ENCODE measurements at places on chromosomes 4 and X.

GRCh38 chr4:30717208-30718020, 2.8 kb upstream of the PCDH7 start:
- DNase-seq, result peak; percentile 20

DNA sequence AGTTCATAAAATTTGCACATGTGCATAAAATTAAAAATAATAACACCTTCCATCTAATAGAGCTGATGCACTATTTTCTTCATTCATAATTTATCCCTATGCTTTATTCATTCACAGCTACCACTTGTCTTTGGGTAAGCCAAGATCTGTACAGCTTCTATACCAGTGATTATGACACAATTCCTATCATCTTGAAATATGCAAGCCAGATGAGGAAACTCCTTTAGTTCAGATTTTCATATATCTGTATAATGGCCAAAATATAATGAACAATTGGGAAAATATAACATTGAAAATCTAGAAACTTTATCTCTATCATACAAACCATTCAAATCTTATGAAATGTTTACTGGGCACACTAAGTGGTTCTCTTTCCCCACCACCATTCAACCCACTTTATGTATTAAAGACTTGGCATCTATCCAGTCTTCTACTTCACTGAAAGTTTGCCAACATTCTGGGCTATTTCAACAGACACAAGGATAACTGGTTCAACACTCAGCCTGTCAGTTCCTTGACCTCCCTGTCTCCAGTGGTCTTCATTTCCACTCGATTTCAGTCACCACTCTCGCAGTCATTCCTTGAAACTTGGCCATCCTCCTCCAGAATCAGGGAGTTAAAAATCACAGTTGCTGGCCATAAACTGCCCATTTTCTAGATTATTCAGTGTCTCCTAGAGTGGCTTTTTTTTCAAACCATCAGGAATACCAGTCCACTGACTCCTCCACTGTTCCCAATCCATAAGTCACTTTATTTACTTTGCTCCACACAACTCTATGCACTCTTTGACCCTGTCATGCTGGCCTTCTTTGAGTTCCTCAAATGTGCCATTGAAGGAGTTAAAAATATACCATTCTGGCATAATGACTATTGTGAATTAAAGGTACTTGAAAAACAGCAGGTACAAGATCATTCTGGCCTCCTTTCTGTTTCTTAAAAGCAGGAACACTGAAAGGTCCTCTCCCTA, 85.5 kb downstream of the CAMK2D start:
- DNase-seq, result no peak

DNA sequence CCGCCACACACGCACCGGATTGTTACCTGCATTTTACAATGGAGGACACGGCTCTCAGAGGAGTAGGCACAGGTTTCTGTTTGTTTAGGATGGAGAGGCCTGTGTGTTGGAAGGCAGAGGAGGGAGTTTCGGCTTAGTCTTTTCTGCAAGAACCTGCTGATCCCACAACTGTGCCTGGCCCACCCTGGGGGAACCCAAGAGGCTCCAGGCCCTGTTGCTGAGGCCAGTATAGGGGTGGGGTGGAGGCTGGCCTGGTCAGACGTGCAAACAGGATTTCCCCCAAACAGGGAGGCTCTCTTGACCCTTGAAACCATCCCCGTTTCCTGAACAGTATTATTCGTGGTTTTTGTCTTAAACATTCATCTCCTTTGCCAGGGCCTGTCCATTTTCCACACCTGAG, 772 bp upstream of the SLC49A3 start:
- DNase-seq, result no peak

- no peak for DNase-seq
Observed at GRCh38 chr4:121339307-121339706, 41.5 kb downstream of the QRFPR start.

GRCh38 chr4:87677731-87678130, 27.7 kb downstream of the DMP1 start:
- no peak for DNase-seq

DNA sequence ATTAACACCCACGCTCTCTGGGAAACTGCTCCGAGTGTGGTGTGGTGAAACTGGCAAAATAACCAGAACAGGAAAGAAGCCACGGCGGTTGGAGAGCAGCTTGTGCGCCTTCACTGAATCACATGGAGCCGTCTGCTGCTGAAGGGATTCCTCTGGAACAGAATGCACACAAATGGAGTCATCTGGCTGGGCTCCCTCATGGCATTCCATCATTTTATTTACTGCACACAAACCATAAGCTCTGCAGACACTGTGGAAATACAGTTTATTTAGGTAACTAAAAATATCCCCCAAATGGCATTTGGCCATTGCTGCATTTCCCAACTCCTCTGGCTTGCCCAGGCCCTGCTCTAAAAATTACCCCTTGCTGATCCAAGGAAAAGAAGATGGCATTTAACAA, 187.0 kb upstream of the S100G start:
- no peak for DNase-seq

- DNase-seq, result no peak
Observed at GRCh38 chr4:93178279-93178678, 650.3 kb upstream of the ATOH1 start.

- DNase-seq, result no peak
Observed at GRCh38 chr4:36753048-36753447, 471.6 kb downstream of the DTHD1 start.

DNA sequence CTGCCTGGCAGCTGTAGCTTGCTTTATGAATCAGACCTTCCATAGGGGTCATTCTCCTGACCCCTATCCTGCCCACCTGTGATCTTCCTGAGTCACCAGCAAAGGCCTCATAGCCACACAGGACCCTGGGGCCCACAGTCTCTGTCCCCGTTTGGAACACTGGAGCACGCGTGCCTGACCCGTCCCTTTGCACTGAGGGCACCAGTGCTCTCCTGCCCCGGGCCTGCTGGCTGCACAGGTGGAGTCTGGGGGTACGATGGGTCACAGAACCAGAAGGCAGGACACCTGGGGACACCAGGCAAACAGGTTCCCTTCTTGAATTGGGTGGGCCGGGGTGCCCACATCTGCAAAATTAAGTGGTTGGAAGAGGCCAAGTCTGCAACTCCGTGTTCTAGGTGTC, 97.2 kb downstream of the CPZ start:
- no peak for DNase-seq

DNA sequence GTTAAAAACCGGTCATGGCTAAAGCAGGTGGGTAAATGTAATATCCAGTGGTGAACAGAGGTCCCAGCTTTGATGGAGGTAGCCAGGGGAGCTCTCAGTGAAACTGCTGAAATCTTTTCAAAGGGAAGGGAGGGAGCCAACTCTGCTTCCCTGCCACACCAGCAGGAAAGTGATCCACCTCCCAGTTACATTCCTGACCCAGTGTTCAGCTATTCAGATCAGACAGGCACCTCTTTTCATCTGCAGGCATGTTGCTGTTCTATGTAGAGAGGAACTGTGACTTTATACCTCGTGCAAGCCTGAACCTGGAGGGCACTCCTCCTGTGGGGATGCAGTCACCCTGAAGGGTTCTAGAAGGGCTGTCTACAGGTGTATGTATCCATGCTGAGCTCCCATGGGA, 37.6 kb downstream of the DCLK2 start:
- DNase-seq, result no peak

GRCh38 chrX:14930663-14931062, 57.4 kb downstream of the MOSPD2 start:
- DNase-seq, result no peak

- no peak for DNase-seq
Observed at GRCh38 chr4:86015412-86016350, 344.2 kb downstream of the MAPK10 start.

GRCh38 chr4:176498617-176499256, 179.0 kb downstream of the SPCS3 start:
- DNase-seq, result no peak

DNA sequence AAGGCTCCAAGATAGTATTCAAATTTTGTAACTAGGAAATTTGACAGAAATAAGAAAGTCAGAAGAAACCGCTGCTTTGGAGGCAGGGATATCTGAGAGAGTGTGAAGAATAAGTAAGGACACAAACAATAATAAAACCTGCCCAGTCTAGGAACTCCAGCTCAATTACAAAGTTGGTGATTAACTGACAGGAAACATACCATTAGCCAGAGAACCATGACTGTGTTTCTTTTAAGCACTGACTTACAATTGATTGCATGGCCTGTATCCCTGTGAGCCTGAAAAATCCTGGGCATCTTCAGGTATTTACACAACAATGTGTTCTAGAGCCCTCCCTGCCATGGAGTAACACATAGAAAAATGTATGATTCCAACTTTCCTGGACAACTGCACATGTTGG, 127.4 kb downstream of the GRIA3 start:
- no peak for DNase-seq

DNA sequence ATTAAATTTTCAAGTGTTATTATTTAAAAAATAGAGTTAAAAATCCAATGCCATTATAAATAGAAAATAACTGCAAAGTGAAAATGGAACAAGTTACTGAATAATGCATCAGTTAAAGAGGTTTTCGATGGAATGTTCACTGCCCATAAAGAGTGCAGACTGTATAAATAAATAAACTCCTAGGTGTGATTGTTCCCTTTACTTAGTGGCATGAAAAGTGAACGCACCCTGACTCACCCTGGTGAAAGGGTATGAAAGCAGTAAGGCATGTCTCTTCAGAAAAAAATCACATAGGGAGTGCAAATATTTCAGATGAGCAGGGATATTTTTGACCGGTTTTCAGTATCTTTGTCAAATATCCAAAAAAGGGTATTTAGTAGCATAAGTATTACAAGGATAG, 387.8 kb downstream of the DCAF12L2 start:
- DNase-seq, result no peak

Data from HEK293T (cell line).